ENCODE measurements at places on chromosomes 2 and 18. TPM values are rescaled to one million over a fixed set of nuclear protein-coding genes. Genes with fewer than 3 reads are reported as not detected.
A peak's percentile ranks its signal among the peaks of the same experiment; 100 is the strongest.

Gene GBX2
- polyA plus RNA-seq = not detected

Gene DSG1
- not detected for polyA plus RNA-seq

Gene NBEAL1
- polyA plus RNA-seq = 6.5 TPM

DNA sequence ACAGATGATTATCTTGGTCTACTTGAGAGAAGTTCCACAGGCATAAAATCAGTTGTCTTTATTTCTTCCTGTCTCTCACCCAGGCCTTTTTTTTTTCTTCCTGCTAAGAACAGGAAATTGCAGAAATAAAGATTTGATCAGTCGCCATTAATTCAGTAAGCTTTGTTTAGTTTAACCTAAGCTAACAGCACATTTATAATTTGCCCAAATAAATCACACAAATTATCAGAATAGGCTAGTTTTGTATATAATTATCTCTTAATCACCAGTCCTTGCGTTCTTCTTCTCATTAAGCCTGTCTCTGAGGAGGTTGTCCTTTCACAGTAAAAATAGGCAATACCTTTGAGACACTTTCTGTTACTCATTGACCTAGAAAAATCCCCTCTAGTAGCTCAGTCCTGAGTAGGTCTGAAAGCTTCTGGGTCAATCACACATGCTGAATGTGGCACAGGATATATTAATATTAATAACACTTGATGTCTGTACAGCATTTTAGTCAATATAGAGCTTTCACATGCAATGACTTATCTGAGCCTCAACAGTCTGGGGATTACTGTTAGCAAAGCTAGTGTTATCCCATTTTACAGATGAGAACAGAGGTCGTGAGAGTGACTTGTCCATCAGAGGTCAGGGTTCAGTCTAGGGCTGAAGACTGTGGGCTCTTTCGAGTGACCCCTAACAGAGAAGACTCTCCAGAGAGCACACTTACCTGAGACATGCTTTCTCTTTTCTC lies 11.2 kb upstream of the STK17B start:
- no peak for DNase-seq

- no peak for DNase-seq
Measured at GRCh38 chr2:126658319-126658904, 2.5 kb downstream of the GYPC start.

GRCh38 chr2:42074661-42075060 lies 26.8 kb downstream of the PKDCC start:
- DNase-seq = no peak

DNA sequence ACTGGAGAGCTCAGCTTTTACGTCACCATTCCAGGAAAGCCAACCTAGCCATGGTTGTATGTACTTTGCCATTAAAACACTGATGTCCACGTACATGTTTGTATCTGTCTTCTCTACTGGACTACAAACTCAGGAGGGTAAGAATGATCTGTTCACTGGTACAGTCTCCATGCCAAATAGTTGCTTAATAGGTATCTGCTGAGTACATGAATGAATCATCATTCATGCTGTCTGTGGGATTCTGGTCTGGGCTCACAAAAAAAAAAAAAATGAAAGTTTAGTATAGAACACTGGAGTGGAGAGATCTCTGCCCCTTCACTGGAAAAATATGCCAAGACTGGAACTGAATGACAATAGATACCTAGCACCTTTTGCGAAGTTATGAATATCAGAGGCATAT lies 102.6 kb upstream of the ITGA4 start:
- no peak for DNase-seq

DNA sequence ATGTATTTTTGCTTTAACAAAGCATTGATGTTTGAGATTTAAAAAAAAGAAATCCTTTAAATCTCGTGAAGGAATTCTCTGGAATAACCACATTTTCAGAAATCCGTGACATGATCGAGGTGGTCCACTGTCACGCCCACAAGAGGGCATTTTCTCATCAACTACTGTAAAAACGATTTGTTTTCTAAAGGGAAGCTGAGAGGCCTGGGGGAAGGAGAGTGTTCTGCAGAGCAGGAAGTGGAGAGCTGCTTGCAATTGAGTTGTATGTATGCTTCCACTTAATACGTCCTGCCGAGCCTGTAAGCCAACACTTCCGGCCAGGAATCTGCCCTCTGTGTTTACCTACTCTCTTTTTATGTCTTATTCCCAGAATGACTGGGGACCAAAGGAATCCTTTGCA lies 19.4 kb downstream of the KLHL29 start:
- peak; percentile 93 for DNase-seq

Data from kidney (tissue), 22 donors.